Mucosa of descending colon (tissue), 3 donors: ENCODE measurements at places on chromosomes 4 and X.

- no peak for DNase-seq
These were observed 101.8 kb downstream of the SH3KBP1 start for GRCh38 chrX:19785647-19786046.

GRCh38 chr4:147019091-147019490 is 73.4 kb upstream of the TTC29 start:
- DNase-seq, result no peak

- DNase-seq, result no peak
These were observed 49.1 kb upstream of the RBPJ start for GRCh38 chr4:26271703-26272102.

DNA sequence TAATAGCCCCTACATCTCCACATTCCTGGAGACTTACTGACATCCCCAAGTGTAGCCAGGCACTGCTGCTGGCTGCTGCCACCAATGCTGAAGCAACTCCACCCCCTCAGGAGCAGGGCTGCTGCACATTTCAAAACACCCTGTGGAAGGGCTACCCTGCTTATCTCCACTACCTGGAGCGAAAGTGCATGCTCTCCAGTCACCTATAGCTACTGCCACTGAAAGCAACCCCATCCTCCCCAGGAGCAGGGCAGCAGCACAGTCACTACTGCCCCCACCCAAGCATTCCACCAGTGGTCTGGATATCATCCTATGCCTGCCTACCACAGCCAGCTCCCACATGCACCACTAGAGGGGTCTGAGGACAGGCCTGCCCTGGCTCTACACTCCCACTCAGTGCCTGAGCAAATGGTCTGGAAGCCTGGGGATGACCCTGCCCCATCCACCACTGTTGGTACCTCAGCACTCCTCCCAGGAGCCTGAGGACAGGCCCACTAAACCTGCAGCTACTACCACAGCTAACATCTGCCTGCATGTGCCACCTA is 55.3 kb downstream of the MANBA start:
- DNase-seq, result no peak

GRCh38 chrX:39982948-39983347 is 114.8 kb downstream of the BCOR start:
- DNase-seq, result no peak

DNA sequence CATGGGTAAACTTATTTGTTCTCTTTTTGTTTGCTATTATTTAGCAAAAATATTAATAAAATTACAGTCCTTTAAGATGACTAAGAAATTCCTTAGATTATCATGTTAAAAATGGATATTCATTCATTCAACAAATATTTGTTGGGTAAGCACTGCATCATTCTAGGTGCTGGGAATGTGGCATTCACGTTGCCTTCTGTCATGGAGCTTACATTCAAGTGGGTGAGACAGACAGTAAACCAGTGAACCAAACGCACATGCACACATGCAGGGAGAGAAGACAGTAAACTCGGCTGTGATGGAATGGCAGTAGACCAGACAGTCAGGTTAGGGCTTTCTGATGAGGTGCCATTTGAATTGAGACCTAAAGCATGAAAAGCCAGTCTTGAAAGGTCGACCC is 91.8 kb downstream of the STOX2 start:
- DNase-seq, result no peak

GRCh38 chr4:137597752-137598430 is 65.6 kb upstream of the PCDH18 start:
- no peak for DNase-seq

DNA sequence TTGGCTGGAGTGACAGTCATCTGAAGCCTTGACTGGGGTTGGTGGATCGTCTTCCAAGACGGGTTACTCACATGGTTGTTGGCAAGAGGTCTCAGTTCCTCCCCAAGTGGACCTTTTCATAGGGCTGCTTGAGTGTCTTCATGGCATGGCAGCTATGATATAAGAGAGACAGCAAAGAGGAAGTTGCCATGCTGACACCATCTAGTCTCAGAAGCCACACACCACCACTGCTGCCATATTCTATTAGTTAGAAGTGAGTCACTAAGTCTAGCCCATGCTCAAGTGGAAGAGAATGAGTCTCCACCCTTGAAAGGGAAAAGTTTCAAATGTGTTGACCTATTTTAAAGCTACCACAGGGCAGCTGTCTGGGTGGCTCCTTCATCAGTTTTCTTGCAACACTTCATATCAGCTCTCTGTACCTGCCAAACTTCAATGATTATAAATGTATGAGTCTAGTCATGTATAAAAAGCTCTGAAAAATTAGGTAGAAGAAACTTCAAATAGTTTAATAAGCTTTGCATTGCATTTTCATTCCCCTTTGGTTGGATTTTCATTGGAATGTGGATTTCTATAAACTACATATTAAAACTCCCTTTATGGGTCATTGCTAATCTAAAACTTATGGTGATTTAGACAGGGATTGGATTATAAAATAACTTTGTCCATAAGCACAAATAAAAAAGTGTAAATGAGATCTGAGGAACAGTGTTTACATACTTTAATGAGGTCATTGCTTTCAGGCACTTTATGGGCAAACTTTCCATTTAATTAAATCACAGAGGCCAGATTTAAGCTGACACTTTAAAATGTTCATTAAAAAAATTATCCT is 68.0 kb upstream of the ATXN3L start:
- no peak for DNase-seq

DNA sequence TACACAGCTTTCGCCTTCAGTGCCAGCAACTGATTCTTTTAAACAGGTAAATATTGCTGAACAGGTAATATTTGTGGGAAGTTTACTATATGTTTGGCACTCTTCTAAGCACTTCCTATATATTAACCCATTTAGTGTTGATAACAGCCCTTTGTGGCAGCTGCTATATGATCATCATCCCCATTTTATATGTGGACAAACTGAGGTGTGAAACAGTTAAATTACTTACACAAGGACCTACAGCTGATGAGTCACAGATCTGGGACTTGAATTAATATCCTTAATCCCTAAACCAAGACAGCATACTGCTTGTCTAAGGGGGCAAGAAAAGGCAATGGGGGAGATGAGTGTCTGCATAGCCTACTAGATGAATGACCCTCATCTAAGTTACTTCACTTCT is 2.9 kb downstream of the SMIM20 start:
- DNase-seq, result no peak

- DNase-seq, result no peak
These were observed 44.2 kb upstream of the SCRG1 start for GRCh38 chr4:173443121-173443520.

DNA sequence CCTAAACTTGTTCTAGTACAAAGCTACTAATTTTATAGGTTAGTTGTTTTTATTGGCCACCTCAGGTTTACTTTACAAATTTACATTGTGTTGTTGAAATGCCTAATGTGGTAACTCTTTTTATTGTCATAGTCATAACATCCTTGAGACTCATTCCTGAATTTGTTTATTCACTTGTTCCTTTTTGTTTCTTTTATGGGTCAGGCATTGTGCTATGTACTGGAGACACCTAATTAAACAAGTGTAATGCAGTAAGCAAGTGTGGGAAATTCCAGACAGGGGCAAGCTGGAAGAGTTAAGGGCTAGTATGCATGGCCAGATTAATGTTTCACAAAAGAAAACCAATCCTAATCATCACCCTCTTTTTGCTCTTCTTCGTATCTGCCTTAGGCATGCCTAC is 30.5 kb upstream of the TTC29 start:
- DNase-seq, result no peak

DNA sequence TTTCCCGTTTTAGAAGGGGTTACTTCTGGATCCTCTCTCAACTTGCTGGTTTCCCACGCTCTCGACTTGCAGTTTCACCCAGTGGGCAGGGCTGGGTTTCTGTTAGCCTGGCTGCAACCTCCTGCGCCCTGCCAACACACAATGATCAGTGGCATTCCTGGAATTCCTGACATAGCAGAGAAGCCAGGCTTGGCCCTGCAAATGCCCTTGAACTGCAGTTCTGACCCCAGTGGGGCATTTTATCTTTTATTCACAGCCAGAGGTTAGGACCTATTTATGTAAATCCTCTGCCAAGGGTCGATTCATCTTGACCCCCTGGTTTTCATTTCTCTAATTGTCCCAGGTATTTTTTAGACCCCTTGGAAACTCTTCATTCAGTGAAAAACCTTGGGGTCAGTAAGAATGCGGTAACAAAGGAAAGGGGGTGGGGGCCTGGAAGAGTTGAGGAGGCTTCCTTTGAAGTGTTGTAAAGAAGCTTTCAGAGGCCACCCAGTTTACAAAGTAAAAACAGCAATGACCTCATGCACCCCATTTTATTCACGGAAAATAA is 217.6 kb downstream of the ZNF674 start:
- peak; percentile 40 for DNase-seq

DNA sequence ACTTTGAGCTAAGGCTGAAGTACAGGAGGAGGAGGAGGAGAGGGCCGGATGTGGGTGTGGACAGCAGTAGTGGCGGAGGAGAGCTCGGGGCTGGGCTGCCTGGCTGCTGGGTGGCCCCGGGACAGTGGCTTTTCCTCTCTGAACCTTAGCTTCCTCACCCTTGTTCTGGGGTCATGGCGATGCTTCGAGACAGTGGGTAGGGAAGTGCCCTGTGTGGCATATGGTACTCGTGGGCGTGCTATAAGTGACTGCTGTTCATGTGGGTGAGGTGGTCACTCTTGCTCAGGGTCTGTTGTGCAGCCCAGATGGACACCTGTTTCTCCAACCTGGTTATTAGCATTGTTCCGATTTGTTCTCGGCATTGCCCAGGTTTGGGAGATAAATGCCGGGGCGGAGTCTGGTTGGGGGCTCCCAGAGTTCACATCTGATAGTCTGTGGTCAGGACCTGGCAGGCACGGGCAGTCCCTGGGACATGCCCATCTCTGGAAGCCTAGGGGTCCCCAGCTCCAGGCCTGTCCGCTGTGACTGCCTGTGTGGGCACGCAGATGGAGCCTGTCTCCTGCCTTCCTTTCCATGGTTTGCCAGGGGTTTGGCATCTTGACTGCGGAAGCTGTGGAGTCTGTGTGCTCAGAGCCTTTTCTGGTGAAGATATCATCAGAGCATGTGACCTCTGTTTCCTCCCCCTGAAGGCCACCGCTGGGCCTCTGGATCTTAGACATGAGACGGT is 4.9 kb upstream of the CPZ start:
- DNase-seq, result no peak

DNA sequence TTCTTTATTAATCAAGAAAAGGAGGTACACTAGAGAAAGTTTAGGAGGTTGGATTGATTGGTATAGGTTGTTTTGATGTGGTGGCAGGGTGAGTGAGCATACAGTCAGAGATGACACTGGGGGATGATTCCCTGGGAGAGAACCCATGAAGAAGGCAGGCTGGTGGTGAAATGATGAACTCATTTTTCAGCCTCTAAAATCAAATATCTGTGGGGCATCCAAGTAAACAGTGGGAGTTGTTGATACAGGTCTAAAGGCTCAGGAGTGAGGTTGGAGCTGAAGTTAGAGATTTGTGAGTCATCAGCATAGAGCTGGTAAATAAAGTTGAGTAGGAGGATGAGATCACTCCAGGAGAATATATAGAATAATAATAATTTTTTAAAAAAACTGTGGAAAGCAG is 10.0 kb upstream of the AP1S2 start:
- DNase-seq, result no peak

DNA sequence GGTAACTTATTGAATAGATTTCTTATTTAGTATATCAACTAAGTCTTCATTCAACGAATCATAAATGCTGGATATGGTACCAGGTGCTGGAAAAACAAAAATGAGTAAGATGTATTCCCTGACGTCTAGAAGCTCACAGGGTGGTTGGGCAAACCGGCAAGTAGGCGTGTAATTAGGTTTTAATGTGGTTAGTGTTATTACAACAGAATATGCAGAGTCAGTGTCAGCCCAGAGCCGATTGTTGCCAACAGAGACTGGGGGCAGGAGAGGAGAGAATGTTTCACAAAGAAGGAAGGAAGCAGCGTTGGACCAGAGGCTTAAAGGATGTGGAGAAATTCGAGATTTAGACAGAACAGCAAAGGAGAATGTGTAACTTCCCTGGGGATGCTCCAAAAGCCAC is 111.7 kb downstream of the TENM3 start:
- no peak for DNase-seq

GRCh38 chrX:2632533-2633504 is 58.3 kb upstream of the CD99 start:
- DNase-seq, result no peak

DNA sequence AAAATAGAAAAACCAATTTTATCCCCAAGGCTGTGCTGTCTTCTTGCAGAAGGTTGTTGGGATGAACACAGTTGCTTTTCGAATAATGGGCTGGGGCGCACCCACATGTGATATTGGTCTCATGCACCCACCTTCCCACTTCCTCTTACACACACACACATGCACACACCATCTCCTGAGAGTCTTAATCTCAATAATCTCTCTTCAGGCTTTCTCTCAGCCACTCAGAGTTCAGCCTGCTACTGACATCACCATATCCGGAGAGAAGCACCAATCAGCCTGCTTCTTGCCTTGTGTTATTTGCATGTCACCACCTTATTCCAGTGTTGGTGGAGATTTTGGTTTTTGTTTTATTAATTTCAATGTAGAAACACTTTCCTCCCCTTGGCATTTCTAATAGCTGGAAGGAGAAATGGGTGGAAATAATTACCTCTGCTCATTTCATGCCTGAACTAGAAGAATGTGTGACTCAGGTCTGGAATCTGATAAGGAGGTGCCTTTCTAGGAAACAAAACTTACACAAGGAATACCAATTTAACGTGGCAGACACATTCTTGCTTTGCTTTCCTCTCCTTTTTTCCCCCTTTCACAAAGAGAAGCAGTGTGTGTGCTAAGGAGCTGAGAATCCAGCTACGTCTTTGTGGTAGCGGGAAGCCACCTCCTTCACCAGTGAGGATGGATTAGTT is 400.2 kb downstream of the MID1IP1 start:
- no peak for DNase-seq

- no peak for DNase-seq
These were observed 40.6 kb upstream of the FTHL17 start for GRCh38 chrX:31112226-31112999.

DNA sequence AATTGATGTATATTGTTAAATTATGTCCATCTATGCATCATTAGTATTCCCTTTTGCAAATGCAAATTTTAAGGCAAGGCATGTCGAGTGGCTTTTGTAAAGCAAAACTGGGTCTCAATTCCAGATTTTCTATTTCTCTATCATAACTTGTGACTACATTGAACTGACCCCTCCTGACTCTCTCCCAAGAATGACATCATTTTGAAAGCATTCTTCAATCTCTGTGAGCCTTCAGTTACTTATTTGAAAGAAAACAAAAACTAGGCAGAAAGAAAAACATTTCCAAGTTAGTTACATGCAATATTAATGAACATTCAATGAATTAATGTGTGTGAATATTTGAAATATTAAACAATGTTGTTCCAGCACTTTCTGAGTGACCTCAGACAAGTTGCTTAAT is 314.3 kb upstream of the CLNK start:
- DNase-seq, result no peak

DNA sequence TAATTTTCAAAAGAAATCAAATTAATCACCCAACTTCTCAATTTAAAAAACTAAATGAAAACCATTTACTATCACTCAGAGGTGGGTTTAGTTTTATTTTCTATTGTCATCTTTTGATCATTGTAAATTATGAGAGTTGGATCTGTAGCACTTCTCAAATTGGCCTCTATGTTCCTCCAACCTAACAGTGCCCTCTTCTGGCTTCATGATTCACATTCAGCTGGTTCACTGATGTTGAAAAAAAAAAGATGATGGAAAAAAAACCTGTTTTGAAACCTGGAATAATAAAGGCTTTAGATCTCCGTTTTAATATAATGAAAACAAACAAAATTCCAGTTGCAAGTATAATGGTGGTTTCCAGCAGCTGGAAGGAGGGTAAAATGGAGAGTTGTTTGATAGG is 2.4 kb upstream of the NBDY start:
- DNase-seq, result peak; percentile 22

- DNase-seq, result no peak
These were observed 62.0 kb downstream of the CNGA2 start for GRCh38 chrX:151796576-151796975.
